Thoracic aorta (tissue), 2 donors: ENCODE measurements at places on chromosomes 1 and 21. TPM values are rescaled to one million over a fixed set of nuclear protein-coding genes. Genes with fewer than 3 reads are reported as not detected.
A peak's percentile ranks its signal among the peaks of the same experiment; 100 is the strongest.

GRCh38 chr1:36203554-36204346, 20.5 kb upstream of the THRAP3 start:
- peak; percentile 34 for DNase-seq

UTS2 gene
- not detected for total RNA-seq

DNA sequence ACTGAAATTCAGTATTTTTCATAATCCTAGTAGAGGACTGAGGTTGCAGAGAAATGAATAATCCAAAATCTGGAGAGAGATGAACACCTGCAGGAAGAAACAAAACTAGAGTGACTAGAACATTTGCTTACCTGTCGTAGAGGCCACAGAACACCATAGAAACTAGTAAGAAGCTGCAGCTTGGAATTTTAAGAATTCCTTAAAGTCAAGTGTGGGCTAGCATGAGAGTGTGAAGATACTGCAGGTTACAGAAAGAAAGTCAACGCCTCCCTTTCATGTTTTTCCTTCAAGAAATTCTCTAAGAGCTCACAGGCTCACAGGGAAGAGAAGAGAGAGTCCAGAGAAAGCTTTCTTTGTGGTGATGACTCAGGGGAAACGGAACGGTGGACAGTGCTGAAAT, 633.7 kb downstream of the LRRIQ3 start:
- DNase-seq, result no peak

THEMIS2 gene
- total RNA-seq, result 119 TPM

GRCh38 chr1:3331564-3331963, 122.9 kb upstream of the ARHGEF16 start:
- DNase-seq, result no peak

- no peak for DNase-seq
Measured at GRCh38 chr1:176543360-176544129, 80.6 kb downstream of the PAPPA2 start.

DNA sequence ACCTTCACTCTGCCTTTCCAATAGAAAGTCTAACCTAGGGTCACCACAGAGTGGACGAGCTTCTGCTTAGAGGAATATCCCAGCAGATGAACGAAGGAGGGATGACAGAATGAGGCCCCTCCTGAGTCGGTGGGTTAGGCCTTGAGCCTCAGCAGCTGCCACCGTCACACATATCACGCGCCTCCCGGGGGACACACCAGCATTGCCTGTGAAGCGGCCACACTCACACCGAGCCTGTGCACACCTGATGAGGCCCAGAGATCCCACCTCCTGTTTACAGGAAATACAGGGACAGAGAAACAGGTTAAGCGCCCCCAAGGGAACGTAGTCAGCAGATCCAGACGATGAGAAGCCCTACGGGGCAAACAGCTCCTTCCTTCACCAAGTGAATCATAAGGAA, 25.1 kb upstream of the LRRC47 start:
- no peak for DNase-seq

- no peak for DNase-seq
Measured at GRCh38 chr1:64470665-64471217, 812 bp downstream of the CACHD1 start.
